Effector CD4-positive, alpha-beta T cell (primary cell): ENCODE measurements at places on chromosomes 5 and 9.

DNA sequence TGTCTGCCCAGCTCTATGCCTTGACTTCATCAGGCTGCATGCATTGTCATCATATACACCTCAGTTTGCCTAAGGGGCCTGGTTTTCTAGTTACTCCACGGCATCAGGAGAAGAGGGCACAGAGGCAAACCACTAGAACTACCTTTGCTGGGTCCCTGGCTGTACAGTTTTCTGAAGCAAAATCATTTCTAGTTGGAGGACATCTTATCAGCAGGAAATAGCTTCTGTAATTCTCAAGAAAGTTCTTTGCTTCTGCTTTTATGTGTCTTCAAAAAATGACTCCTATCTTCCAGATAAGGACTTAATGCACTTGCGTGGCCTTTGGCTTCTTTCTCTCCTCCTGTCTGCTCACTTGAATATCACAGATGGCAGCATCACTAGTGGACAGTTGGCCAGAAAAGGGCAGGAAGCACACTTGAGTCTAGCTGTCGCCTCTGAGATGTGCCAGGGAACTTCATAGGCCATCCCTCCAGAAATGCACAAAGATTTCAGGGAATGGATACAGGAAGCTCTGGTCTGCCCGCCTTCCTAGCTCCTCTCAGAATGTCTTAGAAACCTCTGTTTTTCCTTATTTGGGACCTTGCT is 22.4 kb upstream of the LTC4S start:
- no peak for DNase-seq

DNA sequence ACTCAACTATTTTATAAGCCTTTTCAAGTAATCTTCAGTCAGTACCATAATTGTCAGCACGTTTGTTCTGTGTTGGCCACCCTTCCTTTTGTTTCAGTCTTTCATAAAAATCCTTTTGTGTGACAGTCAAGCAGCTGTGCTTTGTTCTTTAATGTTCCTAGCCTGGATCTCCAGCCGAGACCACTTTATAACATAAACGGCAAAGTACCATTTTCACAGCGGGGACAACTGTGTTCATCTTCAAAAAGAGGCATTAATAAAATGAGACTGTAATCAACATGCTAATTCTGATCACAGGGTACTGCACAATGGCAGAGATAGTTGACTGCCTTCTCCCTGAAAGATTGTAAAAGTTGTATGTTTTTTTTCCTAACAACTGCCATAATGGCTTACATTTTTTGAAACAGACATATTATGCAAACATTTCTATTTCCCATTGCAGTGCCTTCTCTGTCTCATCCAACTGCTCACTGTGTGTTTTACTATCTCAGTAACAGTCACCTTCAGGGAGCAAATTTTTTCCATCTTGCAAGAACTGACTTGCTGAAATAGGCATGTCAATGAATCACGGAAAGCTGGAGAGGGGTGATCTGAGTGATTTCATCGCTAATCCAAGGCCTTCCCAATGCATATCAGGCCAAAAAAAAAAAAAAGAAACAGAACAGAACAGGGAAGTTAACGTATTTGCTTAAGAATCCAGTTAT is 828.5 kb upstream of the DMAC1 start:
- DNase-seq = no peak

- no peak for DNase-seq
Observed at GRCh38 chr9:116635908-116636307, 51.2 kb upstream of the TRIM32 start.

DNA sequence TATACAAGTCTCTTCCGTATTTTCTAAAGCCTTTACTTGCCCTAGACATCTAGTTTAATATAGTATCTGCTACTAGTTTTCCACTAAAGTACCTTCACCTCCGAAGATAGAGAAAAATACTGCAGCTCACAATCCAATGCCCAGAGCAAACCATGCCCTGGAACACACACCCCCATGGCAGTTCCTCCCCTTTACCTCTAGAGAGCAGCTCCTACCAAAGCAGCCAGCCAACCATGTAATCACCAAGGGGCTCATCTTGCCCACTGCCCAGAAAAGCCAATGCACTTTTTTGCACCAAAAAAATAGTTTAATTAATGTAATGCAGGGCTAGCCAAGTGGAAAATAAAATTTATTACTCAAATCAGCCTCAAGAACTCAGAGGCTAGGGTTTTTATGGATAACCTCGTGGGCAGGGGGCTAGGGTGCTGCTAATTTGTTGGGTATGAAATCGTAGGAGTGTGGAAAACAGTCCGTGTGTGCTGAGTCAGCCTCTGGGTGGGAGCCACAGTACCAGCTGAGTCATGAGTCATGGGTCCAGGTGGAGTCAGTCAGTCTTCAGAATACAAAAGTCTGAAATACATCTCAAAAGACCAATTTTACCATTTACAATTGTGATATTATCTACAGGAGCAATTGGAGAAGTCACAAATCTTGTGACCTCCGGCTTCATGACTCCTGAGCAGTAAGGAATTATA is 120.1 kb upstream of the ACO1 start:
- no peak for DNase-seq

DNA sequence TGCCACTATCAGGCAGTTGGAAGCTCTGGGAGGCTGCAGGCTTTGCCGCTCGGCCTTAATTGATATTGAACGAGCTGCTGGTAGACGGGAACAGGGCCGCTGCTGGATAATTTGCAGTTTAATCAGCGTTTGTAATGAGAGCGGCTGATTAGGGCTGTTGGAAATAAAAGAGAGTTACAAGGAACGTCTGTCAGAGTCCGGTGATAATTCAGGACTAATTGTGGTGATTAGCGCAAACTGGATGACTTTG is 68.2 kb upstream of the TBCA start:
- DNase-seq = no peak

DNA sequence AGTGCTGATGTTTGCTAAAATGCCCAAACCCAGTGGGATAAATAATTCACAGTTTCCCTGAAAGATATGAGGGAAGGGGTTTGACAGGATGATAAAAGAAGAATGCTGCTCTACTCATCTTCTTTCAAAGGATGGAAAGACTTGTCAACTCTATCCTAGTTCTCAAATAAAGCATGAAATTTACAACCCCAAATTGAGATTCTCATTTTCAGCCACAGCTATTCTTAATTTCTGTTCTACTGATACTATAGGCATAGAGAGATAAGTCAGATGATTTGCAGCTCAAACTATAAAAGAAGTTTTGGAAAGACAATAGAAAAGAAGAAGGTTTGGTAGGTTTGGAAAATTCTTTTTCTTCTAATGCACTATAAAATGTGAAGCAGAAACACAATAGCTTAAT is 542.6 kb downstream of the CSNK1G3 start:
- no peak for DNase-seq

DNA sequence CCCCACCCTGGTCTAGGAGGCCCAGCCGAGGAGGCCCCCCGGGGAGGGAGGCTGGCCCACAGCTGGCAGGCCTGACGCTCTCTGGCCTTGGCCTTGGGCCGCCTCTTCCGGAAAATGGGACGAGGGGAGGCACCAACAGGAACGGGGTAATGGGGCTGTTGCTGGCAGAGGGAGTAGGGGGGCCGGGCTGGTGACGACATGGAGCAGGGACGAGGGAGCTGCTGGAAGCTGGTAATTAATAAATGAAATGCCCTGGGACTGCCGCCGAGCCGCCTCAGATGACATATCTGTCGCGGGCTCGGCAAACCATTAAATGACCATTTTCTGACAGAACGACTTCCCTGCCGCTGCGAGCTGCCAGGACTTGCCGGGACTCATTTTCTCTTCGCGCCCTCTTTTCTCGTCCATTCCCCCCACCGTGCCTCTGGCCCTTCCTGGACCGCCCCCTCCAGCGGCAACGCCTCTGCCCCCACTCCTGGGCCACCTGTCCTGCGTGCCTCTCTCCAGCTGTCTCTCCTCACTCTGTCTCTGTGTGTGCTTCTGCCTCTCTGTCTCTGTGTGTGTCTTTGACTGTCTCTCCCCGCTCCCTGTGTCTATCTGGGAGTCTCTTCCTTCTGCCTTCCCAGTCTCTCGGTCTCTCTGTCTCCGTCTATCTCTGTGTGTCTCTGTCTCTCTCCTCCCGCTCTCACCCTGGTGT is 215.7 kb downstream of the PAX5 start:
- no peak for DNase-seq

- no peak for DNase-seq
Observed at GRCh38 chr5:172530878-172531703, 76.8 kb upstream of the SH3PXD2B start.

GRCh38 chr5:72189146-72189545 is 81.9 kb downstream of the MAP1B start:
- DNase-seq = no peak

GRCh38 chr9:98362624-98363252 is 107.3 kb upstream of the TBC1D2 start:
- DNase-seq = no peak

GRCh38 chr9:119768266-119768665 is 399.0 kb upstream of the BRINP1 start:
- DNase-seq = no peak

GRCh38 chr9:87950765-87951488 is 23.4 kb downstream of the CDK20 start:
- DNase-seq = no peak

- DNase-seq = no peak
Observed at GRCh38 chr9:133728856-133729616, 9.1 kb downstream of the SARDH start.

GRCh38 chr5:180090098-180090768 is 18.7 kb upstream of the RNF130 start:
- DNase-seq = peak; percentile 70

- no peak for DNase-seq
Observed at GRCh38 chr5:142886211-142886610, 116.0 kb downstream of the ARHGAP26 start.

DNA sequence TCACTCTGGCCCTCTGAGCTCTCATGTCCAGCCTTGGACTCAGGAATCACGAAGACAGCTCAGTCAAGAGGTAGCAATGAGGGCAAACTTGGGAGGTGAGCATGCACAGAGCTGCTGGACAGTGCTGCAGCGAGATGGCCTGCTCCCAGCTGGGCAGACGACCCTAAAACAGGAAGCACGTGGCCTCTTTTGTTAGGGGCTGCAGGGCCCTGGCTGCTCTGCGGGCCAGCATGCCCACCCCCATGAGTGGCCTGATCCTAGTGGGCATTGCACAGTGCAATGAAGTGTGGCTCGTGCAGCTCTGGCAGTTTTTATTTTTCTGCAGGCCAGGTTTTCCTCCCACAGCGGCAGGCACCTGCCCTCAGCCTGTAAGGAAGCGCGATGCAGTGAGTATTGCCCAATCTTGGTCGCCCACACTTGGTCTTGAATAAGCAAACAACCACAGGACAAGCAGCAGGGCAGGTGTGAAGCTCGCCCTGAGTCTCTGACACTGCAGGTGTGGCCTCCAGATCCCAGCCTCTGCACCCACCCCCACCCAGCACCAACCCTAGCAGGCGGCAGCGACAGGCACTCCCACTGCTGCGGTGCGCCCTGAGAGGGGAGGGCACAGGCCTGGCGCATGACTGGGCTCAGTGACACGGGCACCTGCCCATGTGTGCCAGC is 60.8 kb downstream of the SEMA4D start:
- peak; percentile 53 for DNase-seq

GRCh38 chr9:4475301-4475700 is 15.0 kb upstream of the SLC1A1 start:
- DNase-seq = no peak

- DNase-seq = no peak
Observed at GRCh38 chr9:125690679-125691078, 16.3 kb downstream of the MAPKAP1 start.
